Kidney epithelial cell (primary cell): ENCODE measurements at places on chromosomes 3 and 15.

DNA sequence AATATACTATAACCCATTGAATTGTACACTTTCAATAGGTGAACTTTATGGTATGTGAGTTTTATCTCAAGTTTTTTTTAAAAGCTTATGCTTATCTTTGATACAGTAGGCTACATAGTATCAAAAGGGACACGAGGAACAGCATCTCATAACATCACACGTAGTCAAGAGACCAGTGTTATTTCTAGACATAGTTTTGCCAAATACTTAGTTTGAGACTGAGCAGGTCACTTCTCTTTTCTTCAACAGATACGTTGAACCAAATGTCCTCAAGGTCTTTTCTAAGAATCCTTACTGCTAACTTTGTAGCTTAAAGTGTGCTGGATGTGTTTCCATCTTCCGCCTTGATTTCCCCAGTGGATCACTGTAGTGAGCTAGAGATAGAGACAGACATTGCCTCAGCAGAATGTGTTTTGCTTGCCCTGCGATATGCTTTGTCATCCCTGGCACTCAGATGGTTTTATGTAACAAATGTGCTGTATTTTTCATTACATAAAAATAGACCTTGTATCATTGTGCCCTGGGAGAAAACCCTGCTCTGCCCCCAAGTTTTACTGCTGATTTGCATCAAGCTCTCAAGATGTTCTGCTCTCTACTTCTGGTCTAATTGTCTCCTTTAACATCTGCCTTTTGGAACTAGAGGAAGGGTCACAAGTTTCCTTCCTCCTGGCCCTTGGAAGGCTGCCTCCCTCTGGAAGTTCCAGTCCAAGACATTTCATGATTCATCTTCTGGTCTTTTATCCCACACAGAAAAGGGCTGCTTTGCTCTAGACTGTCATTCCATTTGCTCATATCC is 426.4 kb upstream of the RGMA start:
- no peak for DNase-seq

- DNase-seq: no peak
Observed at GRCh38 chr3:32586356-32586755, 15.7 kb upstream of the DYNC1LI1 start.

DNA sequence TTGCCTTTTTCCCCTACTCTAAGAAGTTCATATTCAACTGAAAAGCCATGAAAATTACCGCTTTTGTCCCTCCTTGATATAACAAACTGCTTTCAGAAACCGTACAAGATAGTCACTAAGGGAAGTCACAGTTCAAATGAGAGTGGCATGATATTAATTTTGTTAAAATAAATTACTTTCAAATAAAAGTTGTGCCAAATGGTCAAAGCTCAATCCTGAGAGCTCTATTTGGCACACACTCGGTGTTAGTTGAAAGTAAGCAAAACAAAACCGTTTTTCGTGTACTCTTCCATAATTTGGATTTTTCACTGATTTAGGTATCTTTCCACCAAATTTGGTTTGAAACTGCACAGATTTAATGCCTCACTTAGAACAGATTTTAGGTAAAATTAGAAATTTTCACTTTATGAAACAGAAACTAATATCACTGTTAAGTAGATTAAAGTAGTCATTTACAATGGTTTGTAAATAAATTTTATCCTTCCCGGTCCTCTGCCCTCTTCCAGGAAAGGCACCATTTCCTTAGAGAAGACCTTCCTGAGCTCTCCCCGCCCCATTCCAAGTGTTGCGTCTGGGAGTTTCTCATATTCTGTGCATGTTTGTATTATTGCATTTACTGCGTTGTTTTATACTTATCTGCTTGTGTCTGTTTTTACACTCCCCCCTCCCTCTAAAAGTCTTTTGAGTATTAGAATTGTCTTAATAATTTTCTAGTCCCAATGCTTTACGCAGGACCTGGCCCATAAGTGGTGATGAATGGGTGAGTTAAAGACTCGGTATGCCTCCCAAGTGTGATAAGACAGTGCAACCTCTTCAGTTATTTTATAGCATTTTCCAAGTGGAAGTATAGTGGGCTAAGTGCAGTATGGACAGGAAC is 853 bp downstream of the TCAIM start:
- no peak for DNase-seq

- no peak for DNase-seq
Observed at GRCh38 chr15:50107591-50108408, 11.2 kb downstream of the ATP8B4 start.

DNA sequence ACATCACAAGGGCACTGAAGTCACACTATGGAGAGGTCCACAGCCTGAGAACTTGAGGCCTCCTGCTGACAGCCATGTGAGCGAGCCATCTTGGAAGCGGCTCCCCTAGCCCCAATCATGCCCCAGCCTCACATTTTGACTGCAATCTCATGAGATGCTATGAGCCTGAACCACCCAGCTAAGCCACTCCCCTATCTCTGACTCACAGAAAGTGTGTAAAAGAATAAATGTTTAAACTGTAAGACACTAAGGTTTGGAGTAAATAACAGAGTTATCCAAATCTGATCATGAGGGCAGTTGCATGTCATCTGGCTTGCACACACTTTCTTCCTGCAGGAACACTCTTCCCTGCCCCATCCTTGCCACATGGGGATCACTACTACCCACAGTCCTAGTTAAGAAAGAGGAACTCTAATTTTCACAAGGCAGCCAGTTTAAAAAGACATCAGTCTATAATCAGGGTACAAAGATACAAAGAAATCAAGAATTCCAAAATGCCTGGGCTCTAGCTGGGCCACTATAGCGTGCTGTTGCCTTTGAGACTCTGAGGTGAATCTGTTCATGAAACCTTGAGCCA is 494.2 kb downstream of the FOXP1 start:
- DNase-seq: no peak

GRCh38 chr3:182651461-182651860 is 141.8 kb upstream of the ATP11B start:
- DNase-seq: no peak

DNA sequence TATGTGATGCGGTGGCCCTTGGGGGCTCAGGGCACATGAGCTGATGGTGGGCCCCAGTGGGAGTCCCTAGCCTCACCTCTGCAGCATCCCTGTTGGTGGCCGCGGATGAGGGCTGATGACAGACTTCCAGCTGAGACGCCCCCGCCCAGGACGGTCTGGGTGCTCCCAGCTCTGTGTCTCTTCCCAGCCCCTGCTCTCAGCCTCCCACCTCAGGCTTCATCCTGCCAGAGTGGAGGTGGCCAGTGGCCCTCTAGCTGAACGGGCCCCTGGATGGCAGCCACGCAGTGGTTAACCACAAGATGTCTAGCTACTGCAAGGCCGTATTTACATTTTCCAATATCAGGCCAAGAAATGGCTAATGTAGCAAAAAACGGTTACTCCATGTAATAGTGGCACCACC is 205.3 kb upstream of the LINGO1 start:
- no peak for DNase-seq

GRCh38 chr15:48090666-48091065 is 30.1 kb upstream of the SLC24A5 start:
- DNase-seq: no peak

DNA sequence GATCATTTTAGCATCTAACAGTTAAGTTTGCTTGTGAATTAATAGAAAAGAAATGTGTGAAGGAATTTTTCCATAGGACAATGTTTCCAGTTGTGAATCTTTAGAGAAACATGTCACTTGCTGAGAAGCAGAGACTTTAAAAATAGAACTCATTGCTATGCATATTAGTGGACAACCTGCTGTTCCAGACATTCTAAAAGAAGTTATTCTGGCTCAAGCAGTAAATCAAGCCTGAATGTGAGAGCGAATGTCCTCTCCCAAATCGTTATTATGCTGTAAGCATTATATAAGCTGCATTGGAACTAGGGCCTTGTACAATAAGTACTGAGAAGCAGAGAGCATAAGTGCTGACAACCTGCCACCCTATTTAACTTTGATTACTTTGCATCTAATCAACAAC is 990.9 kb downstream of the PLOD2 start:
- no peak for DNase-seq

- no peak for DNase-seq
Observed at GRCh38 chr3:148815316-148816110, 12.1 kb upstream of the CPB1 start.

GRCh38 chr15:80384432-80384831 is 19.8 kb upstream of the ARNT2 start:
- no peak for DNase-seq

- no peak for DNase-seq
Observed at GRCh38 chr3:152050903-152051302, 177.5 kb downstream of the SUCNR1 start.

GRCh38 chr15:73982222-73982962 is 9.7 kb downstream of the STOML1 start:
- DNase-seq: no peak

GRCh38 chr15:74857082-74857655 is 14.2 kb upstream of the ULK3 start:
- DNase-seq: no peak

- DNase-seq: no peak
Observed at GRCh38 chr15:88657326-88658069, 18.7 kb downstream of the ISG20 start.

GRCh38 chr3:184295771-184296170 is 3.3 kb upstream of the PSMD2 start:
- no peak for DNase-seq

GRCh38 chr15:98121957-98122356 is 161.5 kb downstream of the ARRDC4 start:
- DNase-seq: no peak

GRCh38 chr3:113531826-113532697 is at the start of gene SIDT1:
Gene SIDT1 (plus strand): TSS chr3:113532555. CDS start chr3:113533022, 467 bp downstream.
- DNase-seq: no peak

DNA sequence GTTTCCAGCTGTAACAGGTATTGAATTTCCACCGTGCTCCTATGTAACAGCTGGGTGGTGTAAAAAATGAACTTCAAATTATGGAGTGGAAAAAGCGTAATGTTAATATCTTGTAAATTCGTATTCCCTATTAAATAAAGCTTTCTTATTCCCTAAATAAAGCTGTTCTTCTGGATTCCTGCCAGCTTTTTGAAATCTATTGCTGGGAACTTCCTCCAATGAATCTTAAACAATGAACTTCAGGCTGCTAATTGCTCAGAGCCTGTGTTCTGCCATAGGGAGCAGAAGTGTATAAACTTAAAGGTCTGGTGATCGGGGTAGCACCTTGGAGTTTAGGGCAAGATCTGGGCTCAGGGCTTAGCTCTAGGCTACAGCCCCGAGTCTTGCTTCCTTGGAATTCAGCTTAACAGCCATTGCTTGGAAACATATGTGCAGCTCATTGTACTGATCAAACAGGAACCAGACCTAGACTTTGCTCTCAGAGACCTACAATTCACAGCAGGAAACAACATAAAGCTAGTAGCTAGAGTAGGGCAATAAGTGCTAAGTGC is 1.4 kb downstream of the ARL14 start:
- DNase-seq: no peak

DNA sequence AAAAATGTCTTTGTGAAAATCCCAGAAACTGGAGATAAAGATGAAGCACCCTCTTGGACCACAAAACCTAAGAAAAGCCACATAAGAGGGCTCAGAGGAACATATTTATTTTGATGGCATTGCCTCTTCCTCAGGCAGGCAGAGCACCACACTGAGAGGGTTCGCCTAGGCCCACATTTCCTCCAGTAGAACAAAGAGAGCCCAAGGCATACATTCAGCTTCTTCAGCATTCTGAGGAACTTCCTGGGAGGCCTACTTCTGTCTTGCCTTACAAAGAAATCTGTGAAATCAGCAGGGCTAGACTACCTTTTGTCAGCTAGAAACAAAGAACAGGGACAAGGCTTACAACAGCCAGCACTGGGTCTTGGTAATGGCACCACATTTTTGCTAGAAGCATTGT is 1325.3 kb downstream of the SI start:
- DNase-seq: no peak
